ENCODE measurements at places on chromosomes 1 and 21.

GRCh38 chr1:181366910-181367309 is 116.4 kb upstream of the CACNA1E start:
- no peak for DNase-seq

GRCh38 chr21:42366292-42367010 is at the start of gene TFF1:
Gene TFF1, minus strand, starts transcription at chr21:42366535. Its CDS starts 40 bp downstream, at chr21:42366495.
- no peak for DNase-seq

- DNase-seq, result no peak
Measured at GRCh38 chr1:175900171-175900570, 156.8 kb upstream of the TNR start.

DNA sequence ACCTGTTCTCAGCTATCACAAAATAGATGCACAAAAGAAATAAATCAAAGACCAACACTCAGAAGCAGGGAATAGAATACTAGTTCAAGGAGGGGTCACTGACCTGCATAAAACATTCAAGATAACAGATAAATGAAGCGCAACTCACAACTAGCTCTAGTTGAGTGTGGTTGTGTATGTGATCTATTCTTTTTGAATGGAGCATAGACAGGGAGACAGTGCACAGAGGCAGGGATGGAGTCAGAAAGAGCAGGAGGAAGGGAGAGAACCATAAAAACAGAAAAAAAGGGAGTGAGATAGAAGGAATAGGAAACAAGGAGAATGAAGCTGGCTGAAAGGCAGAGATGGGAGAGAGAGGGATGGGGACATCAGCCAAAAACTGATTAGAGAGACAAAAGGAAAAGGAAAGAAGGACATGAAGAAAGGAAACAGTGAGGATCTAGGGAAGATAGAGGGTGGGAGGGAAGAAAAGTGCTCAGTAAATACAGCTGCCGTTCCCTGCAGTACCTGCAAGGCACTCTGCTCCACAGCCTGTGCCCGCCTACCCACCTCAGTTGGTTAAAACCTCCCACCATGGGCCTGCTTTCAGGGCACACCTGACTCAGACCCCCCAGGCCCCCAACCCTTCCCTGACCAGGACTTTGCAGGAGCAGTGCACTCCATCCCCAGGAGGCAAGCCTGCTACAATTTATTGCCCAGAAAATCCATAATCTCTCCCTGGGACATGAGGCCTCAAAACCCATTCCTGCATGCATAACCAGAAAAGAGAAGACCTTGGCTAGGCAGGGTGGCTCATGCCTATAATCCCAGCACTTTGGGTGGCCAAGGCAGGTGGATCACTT is 385.2 kb upstream of the POU3F1 start:
- no peak for DNase-seq

DNA sequence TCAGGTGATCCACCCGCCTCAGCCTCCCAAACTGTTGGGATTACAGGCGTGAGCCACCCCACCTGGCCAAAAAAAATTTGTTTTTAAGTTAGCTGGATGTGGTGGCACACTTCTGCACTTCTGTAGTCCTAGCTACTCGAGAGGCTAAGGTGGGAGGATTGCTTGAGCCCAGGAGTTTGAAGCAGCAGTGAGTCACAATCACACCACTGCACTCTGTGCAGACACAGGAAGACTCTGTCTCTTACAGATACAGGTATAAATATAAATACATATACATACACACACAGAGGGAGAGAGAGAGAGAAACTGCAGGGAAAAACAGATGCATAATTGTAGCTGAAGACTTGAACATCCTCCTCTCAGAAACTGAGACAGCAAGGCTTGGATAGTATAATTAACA is 34.8 kb upstream of the EPS15 start:
- no peak for DNase-seq

DNA sequence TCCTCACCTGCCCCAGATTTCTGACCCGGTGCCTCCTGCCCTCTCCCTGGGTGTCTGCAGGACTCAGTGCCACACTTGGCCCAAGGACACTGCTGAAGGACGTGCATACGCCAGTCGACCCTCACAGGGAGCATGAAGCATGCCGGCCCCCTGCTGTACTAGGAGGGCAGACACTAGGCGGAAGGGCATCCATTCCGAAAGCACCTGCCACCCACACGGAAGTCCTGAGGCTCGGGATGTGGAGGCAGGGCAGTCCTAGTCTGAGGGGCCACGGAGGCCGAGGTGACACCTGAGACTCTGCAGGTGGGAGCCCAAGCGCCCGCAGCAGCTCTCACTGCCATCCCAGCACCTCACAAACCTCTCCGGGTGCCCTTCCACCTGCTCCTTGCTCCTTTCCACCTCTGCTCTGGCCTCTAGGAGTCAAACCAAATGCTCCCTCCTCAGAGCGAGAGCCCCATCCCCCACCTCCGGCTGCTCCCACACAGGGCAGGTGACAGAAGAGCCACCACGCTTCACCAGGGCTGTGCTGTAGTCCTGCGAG is 2.4 kb downstream of the NPHP4 start:
- no peak for DNase-seq

DNA sequence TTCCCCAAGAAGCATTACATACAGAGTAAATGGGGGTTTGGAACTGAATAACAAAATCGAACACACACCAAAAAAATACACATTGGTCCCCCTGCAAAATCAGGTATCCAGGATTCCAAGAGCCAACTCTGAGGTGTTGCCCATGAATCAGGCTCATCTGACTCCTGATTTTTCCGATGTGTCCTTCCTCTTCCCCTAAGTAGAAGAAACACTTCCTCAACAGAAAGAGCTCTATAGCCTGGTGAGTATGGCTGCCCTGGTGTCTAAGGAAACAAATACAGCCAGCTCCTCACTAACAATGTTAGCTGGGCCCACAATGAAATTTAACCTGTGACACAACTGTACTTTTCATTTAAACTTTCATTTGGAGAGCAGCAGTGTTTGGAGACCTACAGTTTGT is 33.6 kb downstream of the ERI3 start:
- DNase-seq, result no peak

GRCh38 chr1:221687836-221688487 is 53.9 kb downstream of the DUSP10 start:
- no peak for DNase-seq

GRCh38 chr1:176612791-176613190 is 149.8 kb downstream of the PAPPA2 start:
- DNase-seq, result no peak

- DNase-seq, result no peak
Measured at GRCh38 chr1:47523835-47524215, 86.0 kb downstream of the FOXD2 start.

DNA sequence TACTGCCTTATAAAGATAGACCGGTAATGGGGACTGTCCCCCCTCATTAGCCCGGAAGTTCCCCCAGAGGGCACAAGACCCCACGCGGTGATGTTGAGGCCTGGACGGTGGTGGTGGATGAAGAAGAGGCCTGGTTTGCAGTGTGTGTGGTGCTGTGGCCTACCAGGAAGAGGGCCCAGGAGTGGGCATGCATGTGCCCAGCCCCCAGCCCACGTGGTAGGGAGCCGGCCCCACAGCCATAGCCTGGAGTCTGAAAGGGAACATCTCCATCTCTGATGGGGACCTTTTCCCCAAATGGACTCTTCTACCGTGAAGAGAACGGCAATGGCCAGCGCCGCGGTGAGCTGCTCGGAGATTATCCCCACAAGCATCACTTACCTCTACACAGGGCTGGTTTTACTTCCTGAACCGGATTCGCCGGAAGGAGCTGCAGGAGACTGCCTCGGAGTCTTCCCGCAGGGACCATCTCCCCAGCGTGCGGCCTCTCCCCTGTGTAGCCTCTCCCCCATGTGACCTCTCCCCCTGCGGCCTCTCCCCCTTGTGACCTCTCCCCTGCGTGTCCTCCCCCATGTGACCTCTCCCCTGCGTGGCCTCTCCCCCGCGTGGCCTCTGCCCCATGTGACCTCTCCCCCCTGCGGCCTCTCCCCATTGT is 20.6 kb downstream of the RRP1 start:
- no peak for DNase-seq

DNA sequence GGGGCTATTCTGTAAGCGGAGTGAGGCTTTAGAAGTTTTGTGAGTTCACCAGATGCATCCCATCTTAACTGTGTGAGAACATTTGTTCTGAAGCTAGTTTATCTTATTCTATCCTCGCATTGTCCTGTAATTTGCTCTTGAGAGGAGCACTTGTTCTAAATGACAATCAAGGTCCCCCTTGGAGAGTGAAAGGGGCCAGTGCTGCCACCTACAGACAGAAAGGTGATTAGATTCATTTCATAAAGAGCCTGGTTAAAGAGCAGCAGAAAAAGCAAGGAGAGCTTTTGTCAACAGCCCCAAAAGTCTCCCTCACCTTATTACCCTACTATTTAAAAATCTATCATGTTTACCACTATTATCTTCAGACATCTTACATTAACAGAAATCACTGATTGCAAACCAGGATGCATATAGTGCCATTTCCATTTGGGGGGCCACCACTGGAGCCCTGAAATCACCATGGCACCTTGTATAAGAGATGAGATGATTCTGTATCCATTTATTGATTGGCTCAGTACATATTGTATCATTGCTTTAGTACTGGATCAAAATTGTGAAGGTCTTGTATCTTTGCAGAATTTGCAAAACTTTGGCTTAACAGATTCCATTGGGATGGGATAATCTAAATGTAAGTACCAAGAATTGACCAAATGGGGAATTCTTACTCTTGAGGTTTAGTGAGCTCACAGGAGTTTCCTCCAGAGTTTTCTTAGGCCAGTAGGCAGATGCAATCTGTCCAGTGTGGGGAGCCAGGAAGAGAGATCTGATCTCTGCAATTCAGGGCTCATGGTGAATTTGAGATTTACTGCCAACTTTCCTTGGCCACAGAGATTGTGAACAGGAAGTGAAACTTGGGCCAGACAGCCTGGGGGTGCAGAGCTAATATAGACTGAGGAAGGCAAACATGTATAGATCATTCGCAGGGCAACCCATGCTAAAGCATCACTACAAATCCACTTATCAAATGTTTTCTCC is 64.3 kb upstream of the TRABD2B start:
- no peak for DNase-seq

DNA sequence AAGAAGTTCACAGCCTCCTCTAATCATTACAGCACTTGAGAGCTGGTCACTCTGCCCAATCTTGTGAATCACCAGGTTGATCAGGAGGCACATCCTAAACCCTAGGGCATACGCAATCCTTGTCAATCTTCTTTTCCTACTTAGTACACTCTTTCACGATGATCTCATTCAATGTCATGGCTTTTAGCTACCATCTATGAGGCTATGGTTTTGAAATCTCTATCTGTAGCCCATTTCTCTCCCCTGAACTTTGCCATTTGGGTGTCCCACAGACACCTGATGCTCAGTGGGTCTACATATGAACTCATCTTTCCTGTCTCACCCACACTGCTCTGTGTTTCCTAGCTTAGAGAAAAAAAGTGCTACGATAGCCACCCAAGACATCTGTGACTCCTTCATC is 1.9 kb upstream of the MED18 start:
- no peak for DNase-seq

DNA sequence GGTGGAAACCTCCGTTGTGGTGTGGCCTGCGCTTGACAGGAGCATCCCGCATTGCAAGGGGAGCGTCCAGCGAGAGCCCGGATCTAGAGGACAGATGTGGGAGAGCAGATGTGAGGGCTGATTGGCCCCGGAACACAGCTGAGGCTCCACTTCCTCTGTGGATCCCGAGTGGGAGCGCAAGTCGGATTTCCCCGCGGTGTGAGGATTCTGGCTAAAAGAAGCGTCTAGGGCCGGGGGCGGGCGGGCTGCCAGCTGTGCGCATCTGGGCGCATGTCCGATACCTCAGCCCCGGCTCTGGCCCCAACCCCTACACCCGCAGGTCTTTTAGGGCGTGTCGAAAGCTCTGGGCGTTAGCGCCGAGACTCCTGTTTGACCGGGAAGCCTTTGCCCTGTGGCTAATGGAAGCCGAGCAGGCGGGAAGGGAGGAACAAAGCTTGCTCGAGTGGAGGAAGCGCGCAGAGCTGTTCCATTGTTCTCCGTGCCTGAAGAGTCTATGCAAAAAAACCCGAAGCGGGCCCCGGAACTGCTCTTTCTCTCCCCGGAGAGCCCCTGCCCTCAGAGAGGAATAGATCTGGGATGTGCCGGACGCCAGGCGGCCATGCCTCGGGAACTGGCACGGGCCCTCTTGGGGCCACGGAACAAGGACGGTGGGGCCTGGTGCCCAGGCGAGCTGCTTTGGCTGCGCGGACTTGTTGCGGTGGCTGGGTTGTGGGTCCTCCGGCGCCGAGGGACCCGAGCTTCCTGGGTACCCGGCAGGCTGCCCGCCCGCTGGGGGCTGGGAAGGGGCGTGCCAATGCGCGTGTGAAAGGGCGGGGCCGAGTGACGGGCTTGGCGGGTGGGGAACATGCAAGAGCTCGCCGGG is 111.1 kb downstream of the NAV1 start:
- peak; percentile 88 for DNase-seq

DNA sequence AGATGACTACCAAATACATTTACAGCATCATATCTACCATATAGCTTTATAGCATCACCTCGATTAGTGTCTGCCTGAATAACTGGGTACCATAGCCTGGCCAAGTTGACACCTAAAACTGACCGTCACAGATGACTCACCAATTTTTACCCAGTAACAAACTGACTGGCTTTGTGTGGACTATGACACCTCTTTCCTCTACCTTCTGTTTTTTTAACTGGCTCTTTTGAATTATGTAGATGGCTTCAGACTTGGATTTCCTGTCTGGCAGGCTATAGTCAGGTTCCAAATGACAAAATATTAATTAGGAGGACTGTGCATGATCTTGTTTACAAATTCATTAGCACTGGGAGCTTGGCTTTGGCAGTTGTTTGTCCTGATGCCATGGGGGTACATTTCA is 360.3 kb downstream of the TGFB2 start:
- no peak for DNase-seq

- DNase-seq, result no peak
Measured at GRCh38 chr1:180182643-180183311, 28.1 kb downstream of the QSOX1 start.

DNA sequence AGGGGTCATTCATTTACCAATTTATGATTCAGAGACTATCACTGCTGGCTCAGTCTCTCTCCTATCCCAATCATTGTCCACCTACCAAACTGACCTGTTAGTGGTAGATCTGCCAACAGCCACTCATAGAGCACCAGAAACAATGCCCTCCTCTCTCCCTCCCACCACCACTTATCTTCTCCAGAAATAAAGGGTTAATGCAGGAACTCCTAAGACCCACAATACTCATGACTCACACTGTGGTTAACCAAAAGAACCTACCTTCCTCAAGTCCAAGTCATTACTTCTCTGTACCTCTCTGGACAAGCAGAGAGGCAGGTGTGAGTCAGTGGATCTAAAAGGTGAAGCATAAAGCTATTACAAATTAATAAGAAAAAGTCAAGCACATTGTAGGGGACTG is 40.9 kb upstream of the CAMK1G start:
- DNase-seq, result no peak

Measured in NCI-H1048 (cell line).